ENCODE measurements at places on chromosomes 3 and 15.

DNA sequence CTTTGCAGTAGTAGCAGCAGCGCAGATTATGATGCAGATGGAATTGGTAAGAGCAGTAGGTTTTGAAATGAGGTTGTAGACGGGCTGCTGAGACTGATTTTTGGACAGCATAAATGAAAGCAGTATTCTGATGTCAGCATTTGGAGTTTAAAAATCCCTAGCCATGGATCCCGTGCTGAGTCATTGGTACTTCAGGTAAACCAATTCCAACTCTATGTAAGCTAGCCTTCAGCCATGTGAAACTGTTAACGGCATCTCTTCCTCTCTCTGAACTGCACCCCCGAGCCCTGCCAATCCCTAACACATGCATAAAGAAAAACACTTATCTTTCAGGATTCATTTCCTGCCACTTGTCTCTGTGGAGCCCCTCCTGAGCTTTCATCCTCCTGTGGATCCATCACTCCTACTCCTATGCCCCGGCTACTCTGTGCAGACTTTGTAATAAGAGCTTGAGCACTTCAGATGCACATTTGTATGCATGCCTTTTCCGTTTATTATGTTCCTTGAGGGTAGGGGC is 119.0 kb downstream of the AKAP13 start:
- no peak for DNase-seq

GRCh38 chr3:16140116-16140893 is 34.2 kb upstream of the GALNT15 start:
- no peak for DNase-seq

GRCh38 chr15:93823971-93824913 is 407.1 kb upstream of the MCTP2 start:
- no peak for DNase-seq

GRCh38 chr3:169865176-169865767 is 4.5 kb downstream of the LRRC31 start:
- DNase-seq: no peak

DNA sequence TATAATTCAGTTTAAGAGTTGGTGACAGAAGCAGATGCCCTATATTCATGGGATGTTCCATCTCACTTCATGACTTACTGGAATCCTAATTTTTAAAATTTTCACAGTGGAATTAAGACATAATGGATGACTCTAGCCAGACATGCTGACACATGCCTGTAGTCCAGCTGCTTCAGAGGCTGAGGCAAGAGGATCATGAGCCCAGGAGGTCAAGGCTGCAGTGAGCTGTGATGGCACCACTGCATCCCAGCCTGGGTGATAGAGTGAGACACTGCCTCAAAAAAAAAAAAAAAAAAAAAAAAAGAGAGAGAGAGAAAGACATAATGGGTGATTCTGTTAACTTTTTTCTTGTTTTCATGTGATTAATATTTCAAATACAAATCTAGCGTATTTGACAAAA is 123.6 kb downstream of the KLHL25 start:
- DNase-seq: no peak

DNA sequence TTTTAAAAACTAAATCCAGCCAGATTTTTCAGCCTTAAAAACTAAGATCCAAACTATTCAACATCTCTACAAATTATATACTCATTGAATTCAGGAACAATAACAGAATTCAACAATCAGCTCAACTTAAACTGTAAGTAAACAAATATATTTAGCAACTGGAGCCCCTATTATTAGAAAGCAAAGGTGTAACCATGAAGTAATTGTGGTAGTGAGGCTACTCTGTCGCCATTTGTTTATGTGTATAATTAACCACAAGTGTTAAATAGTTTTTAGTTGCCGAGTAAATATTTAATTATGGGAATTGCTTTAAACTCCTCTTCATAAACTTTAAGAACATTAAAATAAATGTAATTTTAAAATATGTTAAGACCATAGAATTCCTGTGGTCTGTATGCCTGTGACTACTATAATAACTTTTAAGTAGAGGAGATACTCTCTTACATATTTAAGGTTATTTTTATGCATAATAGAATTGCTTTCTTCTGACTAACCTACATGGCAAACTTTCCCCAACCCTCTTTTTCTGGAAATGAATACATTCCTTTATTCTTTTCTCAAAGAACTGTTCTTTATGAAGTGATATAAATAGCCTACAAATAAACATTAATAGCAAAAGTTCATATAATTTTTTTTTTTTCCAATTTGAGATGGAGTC is 51.2 kb downstream of the MFN1 start:
- no peak for DNase-seq

DNA sequence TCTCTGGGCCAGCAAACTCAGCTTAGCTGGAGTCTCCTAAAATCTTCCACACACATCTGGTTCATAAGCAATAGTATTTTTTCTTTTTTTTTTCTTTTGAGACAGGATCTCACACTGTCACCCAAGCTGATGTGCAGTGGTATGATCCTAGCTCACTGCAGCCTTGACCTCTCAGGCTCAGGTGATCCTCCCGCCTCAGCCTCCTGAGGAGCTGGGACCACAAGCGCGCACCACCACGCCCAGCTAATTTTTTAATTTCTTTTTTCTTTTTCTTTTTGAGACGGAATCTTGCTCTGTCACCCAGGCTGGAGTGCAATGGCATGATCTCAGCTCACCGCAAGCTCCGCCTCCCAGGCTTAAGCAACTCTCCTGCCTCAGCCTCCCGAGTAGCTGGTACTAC is 34.3 kb downstream of the RNU5B-1 start:
- no peak for DNase-seq

DNA sequence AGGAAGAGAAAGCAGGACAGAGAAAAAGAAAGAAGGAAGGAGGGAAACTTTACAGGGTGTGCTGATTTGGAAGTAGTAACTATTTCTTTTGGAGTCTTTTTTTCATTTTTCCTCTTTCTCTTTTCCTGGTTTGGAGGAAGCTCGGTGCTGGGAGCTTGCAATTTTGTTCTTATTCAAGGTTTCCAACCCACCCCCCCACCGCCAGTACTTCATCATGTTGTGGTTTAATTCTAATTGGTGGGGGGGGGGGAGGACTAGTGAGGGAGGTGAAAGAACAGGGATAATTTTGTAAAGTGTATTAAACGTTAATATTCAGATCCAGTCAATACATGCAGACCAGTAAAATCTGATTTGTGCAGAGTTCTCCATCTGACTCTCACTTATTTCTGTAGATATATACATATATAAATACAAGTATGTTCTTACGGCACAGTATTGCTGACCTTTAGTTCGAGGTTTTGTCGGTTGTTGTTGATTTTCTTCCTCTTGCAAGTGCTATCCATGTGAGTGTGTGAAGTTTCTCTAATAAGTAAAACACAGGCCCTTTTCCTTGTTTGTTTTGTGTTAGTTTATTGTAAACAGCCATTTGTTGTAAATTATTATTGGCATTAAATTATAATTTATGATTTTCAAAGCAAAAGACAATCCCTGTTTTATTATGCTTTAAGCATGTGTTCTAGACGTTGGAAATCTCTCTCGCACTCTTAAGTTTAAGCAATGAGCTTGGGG is 9.3 kb downstream of the NR2F2 start:
- DNase-seq: no peak
